Dermis blood vessel endothelial cell (primary cell): ENCODE measurements at places on chromosomes 12 and 14. TPM values are rescaled to one million over a fixed set of nuclear protein-coding genes. Genes with fewer than 3 reads are reported as not detected.

DNA sequence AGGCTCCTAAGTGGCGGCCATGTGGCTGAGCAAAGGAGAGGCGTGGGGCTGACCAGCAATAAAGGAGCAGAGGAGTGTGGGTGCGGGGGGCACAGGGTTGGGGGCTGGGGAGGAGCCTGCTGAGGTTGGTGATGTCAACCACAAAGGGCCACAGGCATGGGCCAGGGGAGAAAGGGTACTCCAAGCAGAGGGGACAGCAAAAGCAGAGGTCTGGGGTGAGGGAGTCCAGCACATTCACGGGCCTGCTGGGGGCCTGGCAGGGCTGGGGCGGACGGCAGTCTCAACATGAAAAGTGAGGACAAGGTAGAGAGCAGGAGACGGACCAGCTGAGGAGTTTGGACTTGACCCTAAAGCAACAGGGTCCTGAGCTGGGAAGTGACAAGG lies 81.7 kb downstream of the CHGA start:
- no peak for DNase-seq

DNA sequence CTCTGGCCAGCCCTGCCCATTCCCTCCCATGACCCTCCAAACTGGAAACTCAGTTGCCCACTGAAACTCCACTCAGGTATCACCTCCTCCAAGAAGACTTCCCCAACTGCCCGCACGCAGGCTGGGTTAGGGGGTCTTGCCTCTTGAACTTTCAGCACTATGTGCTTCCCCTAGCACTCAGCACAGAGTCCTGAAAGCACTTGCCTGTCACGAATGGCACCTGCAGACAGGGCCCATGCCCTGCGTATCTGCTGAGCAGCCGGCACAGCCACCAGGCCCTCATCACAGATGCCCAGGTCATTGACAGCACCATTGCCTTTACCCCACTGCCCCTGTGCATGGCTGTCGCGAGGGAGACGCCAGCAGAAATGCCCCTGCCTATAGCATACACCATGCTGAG lies 11.2 kb downstream of the CCDC88C start:
- no peak for DNase-seq

GRCh38 chr12:27984275-27984674 lies 11.7 kb upstream of the PTHLH start:
- DNase-seq, result no peak

DNA sequence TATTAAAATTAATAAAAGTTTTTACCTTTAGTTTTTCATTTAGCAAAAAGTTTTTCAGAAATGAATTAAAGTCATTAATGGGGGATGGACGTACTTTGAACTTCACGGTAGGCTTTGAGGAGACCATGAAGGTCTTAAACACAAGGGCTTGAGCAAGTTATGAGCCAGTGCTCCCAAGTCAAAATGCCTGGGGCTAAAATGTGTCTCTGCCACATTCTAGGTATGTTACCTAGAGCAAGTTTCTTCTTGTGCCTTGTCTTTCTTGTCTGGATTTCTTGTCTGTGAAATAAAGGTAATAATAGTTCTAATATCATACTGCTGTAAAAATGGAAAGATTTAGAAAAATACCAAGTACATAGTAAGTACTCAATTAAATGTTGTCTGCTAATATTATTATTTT lies 132.7 kb upstream of the USP15 start:
- no peak for DNase-seq

DNA sequence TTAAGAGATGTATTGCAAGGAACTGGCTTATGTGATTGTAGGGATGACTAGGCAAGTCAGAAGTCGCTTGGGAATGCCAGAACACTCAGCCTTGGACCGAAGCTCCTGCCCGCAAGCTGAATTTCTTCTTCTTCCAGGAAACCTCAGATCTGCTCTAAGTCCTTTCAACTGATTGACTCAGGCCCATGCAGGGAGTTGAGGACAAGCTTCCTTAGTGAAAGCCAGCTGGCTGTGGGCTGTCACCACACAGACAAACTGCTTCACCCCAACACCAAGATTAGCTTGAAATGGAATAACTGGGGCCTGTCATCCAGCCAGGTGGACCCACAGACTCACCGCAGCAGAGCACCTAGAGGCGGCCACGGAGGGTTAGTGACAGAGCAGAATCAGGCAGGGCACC lies 24.7 kb downstream of the BDKRB2 start:
- DNase-seq, result no peak

DNA sequence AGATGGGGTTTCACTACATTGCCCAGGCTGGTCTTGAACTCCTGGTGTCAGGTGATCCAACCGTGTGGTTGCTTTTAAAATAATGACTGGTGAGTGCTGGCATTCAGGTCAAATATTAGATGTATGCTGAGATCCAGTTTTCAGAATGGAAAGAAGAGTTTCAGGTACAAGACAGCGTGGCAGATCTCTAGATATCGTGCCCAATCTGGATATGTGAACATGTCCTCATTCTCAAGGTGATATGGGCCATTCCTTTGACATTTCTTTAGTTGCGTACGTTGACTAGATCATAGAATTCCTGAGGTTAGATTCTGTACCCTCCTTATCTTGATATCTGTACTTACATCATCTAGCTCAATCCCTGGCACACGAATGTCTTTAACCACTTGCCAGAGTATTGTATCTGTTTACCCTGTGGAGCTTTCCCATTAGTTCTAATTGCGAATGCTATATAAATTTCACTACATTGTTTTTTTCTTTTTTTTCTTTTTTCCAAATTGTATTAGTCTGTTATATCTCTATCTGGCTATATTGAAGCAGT lies 80.2 kb downstream of the ANO6 start:
- DNase-seq, result no peak

GRCh38 chr12:32240831-32241230 lies 134.2 kb downstream of the BICD1 start:
- DNase-seq, result peak; percentile 71

DNA sequence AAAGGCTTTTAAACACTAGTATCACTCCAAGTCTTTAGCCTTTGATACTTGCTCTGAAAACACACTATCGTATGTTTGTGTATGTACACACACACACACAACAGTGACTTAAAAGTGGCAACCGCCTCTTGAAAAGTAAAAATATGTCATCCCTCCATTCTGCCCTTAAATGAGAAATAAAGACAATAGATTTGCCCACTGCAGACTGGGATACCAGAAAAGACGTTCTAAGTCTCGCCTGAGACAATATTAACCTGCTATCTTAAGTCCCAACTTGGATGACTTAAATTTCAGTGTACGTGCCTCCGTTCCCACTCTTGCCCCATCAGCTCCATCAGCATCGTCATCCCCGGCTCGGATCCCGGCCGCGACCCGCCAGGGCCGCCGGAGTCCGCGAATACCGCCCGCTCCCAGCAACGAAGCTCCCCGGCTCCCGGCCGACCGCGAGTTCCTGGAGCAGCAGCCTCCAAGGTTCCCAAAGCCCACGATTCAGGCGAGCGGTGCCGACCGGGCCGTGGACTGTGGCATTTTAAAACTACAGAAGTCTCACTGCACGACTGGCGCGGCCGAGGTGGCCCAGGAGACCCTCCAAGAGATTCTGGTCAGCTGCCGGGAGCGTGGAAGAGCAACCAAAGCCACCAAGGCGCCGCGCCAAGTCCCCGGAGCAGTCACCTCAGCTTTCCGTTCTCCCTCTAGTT lies 2.8 kb upstream of the ARID2 start:
- peak; percentile 59 for DNase-seq

GRCh38 chr14:68331426-68331825 lies 461.4 kb downstream of the ZFP36L1 start:
- no peak for DNase-seq

DNA sequence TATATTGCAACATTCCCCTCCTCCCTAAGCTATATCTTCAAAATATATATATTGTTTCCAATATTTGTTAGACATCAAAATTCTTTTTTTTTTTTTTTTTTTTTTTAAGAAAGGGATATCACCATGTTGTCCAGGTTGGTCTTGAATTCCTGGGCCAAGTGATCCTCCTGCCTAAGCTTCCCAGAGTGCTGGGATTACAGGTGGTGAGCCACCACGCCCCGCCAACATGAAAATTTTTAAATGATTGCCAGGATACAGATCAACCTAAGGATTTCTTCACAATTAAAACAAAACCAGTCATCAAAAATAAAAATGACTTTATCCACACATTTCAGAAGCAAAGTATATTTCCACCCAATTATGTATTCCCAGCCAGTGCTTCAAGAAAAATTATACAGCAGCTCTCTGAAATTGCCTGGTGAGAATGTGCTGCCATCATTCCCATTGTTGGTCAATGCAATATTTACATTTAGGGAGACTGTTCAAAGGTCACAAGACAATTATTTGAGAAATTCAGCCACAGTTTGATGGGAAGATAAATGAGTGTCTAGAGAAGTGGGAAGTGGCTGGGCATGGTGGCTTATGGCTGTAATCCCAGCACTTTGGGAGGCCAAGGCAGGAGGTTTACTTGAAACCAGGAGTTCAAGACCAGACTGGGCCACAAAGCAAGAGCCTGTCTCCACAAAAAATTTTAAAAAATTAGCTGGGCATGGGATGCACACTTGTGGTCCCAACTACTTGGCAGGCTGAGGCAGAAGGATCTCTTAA lies 141.7 kb upstream of the AMIGO2 start:
- no peak for DNase-seq

- no peak for DNase-seq
Observed at GRCh38 chr12:1855241-1855640, 34.9 kb downstream of the LRTM2 start.

DNA sequence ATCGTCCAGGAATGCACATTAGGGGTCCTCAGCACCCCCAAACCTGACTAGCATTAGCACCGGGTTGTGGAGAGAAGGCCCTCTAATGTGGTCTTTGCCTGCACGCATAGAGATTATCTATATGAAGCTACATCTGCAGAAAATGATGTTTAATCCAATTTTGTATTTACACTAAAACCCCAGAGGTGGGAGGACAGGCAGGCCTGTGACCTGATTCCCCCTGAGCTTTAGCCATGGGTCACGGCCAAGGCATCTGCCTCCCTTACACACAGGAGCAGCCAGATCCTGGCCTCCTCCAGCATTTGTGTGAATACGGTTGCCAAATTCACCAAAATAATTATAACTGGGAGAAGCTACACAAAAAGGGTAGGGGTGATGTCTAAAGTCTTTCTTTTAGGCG lies 7.0 kb downstream of the APOLD1 start:
- no peak for DNase-seq

GRCh38 chr12:110349514-110350151 lies 53.9 kb downstream of the ANAPC7 start:
- DNase-seq, result no peak

Gene GNB3
- total RNA-seq, result 0.28 and 1.0 TPM in 2 replicates

Gene ABHD12B
- total RNA-seq, result not detected in 2 replicates

Gene NTN4
- total RNA-seq, result 469 and 711 TPM in 2 replicates

Gene ADAMTS20
- total RNA-seq, result not detected in 2 replicates

Gene NR1H4
- total RNA-seq, result 0.09 and 0.34 TPM in 2 replicates

Gene CD163L1
- total RNA-seq, result 5.4 and 7.1 TPM in 2 replicates

Gene ATL1
- total RNA-seq, result 1.9 and 2.6 TPM in 2 replicates

Gene SLC17A8
- not detected in 2 replicates for total RNA-seq

Gene EML5
- total RNA-seq, result under 0.01 and 0.19 TPM in 2 replicates

Gene ARL6IP4
- total RNA-seq, result 213 and 267 TPM in 2 replicates

Gene KRT85
- not detected in 2 replicates for total RNA-seq

Gene UNC79
- under 0.01 TPM in 1 of 2 replicates, not detected in the other for total RNA-seq
